Upper lobe of left lung (tissue), 6 donors: ENCODE measurements at places on chromosomes 2 and 18. TPM values are rescaled to one million over a fixed set of nuclear protein-coding genes. Genes with fewer than 3 reads are reported as not detected.

IL1A gene
- total RNA-seq: not detected

GDF7 gene
- total RNA-seq: 1.8 TPM

- no peak overlapping the region for H3K4me3 ChIP-seq
- no peaks in the 10 kb centered on the region for H3K36me3 ChIP-seq
- H3K4me1 ChIP-seq: no peaks in the 10 kb centered on the region
- no peak overlapping the region for H3K27ac ChIP-seq
- DNase-seq: no peak
- no peaks in the 10 kb centered on the region for H3K27me3 ChIP-seq
Observed at GRCh38 chr18:7728297-7728696, 161.2 kb downstream of the PTPRM start.

DNA sequence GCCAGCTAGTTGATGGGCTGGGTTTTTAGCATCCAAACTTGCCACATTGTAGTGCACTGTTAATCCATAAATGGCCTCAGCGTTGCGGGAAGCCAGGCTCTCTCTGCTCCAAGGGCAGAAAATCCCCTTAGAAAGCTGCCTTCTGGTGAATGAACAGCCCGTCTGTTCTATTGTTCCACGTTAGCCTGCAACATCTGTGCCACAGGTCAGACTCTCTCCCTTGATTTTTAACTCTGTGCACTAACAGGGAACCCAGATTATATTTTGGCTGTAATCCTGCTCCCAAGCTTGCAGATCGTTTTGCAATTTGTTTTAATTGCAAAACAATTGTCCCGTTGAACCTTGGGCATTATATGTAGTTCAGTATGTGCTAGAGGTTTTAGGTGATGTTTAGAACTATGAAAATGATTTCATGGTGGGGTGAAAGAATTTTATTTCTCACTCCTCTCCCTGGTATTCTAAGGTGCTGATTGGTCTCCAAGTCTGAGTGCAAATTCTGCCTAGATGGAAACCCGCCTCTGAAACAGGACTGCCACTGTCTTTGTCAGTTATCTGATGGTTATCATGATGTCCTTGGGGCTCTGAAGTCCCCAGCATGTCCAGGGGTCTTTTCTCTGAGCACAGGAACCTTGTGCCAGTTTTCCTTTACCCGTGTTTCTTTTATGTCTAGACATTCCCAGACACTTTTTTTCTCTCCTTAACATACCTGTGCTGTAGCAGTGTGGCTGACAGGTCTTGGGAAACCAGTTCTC, 106.6 kb downstream of the MAP4K4 start:
- H3K4me1 ChIP-seq: peaks cover 33% of the 10 kb centered on the region
- no peak overlapping the region for H3K4me3 ChIP-seq
- H3K27me3 ChIP-seq: no peaks in the 10 kb centered on the region
